Inflammatory macrophage treated with lipopolysaccharide for 4 hours (primary cell): ENCODE measurements at places on chromosomes 2 and 18.

DNA sequence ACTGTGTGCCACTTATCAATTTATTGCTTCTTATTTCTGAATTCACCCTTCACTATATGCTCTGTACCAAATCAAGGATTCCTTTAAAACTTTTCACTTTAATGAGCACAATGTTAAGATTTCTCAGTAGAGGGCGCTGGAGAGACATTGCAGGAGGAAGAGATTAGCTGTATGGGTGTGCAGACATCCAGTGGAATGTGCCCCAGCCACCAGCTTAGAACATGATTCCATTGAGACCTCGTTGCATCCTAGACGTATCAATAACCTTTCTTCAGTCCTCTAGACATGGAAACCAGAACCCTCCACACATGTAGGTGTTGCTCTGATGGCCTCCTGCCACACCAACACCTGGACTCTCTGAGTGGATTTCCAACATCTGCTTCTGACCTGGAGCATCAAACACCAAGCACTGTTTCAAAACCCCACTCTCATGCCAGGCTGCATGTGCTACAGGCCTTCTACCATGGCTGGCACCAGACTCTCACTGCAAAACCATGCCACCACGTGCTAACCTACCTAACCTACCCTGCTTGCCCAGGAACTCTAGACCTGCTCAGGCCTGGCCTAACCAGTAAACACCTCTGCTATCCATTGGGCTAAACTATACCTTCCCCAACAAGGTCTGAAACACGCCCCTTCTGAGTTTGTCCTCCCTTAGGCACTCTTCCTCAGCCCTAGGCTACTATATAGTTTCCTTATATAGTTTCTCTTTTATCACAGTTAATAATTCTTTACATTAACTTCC lies 633.2 kb upstream of the PKDCC start:
- DNase-seq: peak; percentile 41

GRCh38 chr18:41917181-41917580 lies 37.9 kb upstream of the PIK3C3 start:
- DNase-seq: no peak

DNA sequence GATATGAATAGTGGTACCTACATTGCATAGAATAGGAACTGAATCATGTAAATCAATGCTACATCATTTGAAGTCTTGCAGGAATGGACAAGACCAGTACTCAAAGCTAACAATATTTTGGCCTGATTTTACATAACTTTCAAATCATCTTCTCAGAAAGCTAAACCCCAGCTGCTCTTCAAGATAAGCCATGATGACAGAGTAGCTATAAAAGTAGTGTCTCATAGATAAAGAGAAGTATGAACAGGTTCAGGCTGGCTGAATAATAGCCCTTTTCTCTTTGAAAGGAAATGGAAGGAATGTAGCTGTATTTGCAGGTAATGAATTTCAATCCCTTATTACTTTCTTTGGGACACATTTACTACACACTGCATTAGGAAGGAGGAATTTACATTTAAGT lies 28.2 kb downstream of the TSPYL6 start:
- no peak for DNase-seq

GRCh38 chr18:14747513-14748474 lies at the start of gene ANKRD30B:
Gene ANKRD30B, plus strand, starts transcription at chr18:14748172. Its CDS starts 248 bp downstream, at chr18:14748420.
- DNase-seq: no peak
